RCC 7860 (cell line): ENCODE measurements at places on chromosomes 1 and 21.

GRCh38 chr1:69171248-69171647 is 396.5 kb upstream of the LRRC7 start:
- peak; percentile 45 for DNase-seq

GRCh38 chr1:38083541-38083940 is 36.9 kb upstream of the POU3F1 start:
- no peak for DNase-seq

- no peak for DNase-seq
Measured at GRCh38 chr1:10208537-10208936, 1.8 kb upstream of the KIF1B start.

GRCh38 chr1:61607448-61607847 is 117.5 kb downstream of the TM2D1 start:
- no peak for DNase-seq

- DNase-seq: peak; percentile 57
Measured at GRCh38 chr1:26352338-26352679, 1.6 kb downstream of the CRYBG2 start.

DNA sequence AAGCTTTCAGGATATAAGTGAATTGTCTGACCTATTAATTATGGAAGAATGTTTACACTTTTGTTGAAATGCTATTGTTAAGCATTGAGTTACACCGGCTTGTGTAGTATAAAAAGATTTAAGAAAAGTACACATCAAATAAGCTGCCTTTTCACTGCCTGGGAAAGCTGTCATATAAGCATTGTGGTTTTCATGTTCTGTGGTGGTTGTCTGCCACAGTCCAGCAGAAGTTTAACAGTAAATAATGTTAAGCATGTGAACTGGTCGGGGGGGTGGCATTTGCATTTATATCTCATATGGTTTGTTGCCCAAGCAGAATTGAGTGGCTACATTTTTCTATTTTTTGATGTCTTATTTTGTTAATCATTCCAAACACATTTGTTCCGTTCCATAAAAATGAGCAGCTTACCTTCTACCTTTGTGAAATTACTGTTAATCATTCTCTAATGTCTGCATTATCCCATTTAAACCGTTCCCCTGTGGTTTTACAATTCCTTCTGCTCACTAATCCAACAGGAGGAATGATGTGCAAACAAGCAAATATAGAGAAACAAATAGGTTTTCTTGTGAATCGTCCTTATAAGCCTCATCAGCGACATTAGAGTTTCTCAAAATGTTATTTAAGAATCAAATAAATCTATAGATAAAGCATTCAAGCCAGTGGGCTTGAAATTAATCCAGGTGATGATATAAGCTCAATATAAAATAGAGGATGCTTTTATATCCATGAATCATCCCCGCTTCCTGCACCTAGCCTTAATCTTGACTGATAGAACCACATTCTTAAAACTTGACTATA is 160.8 kb upstream of the SAMSN1 start:
- DNase-seq: no peak

- no peak for DNase-seq
Measured at GRCh38 chr21:32181457-32181856, 97.4 kb downstream of the MIS18A start.

DNA sequence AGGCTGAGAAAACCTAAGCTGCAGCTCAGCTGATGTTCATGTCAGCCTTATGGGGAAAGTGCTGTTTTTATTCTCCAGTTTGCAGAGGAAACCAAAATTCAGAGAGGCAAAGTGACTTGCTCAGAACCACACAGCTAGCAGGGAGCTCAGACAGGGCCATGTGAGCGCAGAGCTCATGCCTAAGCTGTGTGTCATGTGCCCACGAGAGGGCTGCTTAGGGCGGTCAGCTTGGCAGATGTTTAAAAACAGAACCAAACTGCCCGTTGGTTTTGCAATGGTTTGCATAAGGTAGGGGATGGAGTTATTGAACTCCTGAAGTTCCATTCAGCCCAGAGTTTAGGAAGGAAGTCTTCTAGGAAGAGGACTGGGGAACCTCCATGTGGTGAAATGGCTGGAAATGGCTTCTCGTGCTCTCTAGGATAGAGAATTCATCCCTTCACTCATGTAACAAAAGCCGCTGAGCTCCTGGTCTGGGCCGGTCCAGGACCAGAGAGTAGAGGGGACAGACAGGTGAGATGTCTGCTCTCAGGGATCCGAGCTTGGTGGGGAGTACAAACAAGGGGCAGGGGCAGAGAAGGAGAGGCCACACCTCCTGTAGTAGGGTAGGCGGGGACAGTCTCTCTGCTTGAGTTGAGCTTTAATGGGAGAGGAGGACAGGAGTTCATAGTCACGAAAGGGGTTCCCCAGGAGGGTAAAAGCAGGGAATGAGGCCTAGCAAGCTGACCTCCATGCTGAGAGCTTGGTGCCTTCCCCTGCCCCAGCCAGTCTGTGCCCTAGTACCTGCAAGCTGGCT is 46.9 kb downstream of the ARHGEF10L start:
- peak; percentile 63 for DNase-seq
